ENCODE measurements at places on chromosomes 12 and 14. TPM values are rescaled to one million over a fixed set of nuclear protein-coding genes. Genes with fewer than 3 reads are reported as not detected.

STYK1 gene
- total RNA-seq: 19.5 TPM

ABHD4 gene
- 8.8 TPM for total RNA-seq

NEUROD4 gene
- total RNA-seq: not detected

ACVRL1 gene
- total RNA-seq: 520 TPM

ABCC9 gene
- 0.19 TPM for total RNA-seq

KRT5 gene
- 0.28 TPM for total RNA-seq

GLIPR1L1 gene
- total RNA-seq: not detected

DHRS7 gene
- total RNA-seq: 122 TPM

PFKM gene
- 82.8 TPM for total RNA-seq

RPGRIP1 gene
- not detected for total RNA-seq

BCL2L2 gene
- 12.1 TPM for total RNA-seq

MYH6 gene
- not detected for total RNA-seq

DPPA3 gene
- not detected for total RNA-seq

All from endothelial cell of coronary artery (primary cell).